ENCODE measurements at places on chromosomes 7 and 10.

- DNase-seq = no peak
Observed at GRCh38 chr7:158061884-158062656, 525.6 kb downstream of the PTPRN2 start.

- DNase-seq = no peak
Observed at GRCh38 chr10:133173860-133174640, 14.0 kb downstream of the KNDC1 start.

GRCh38 chr7:27176962-27177794 lies 3.1 kb upstream of the HOXA10 start:
- DNase-seq = no peak

DNA sequence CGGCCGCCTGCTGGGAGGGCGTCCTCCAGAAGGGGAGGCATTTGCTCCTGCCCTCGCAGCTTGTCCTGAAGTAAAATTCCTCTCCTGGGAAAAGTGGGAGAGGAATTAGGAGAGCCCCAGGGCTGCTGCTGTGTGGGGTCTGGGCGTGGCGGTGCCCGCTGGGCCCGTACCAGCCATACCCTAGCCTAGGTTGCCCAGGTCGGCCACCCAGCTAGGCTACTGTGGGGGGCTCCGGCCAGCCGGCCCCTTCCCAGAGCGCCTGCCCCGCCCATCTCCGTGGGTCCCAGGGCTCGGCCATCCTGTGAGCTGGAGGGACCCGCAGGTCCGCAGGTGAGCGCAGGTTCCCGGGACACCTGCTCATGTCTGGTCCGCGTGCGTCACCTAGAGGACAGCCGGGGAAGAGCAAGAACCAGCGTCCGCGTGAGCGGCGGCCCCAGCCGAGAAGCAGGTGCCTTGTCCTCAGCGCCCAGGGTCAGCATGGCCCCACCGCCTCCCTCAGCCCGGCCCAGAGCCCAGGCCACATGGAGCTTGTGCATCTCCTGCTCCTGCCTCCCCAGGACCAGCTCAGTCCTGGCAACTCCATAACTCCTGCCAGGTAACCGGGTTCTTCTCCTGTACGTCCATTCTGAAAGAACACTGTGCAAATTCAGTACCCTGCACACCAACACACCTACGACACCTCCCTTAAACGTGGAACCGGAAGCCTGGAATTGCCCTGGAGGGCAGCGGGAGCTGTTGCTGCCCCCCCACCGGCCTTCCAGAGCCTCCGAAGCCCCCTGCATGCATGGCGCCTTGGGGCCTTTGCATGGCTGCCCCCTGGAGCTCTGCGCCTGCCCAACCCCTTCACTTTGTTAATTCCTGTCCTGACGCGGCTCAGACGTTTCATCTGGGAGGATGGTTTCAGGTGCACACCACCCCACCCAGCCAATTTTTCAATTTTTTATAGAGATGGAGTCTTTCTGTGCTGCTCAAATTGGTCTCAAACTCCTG lies 22.8 kb upstream of the FOXL3 start:
- peak; percentile 93 for DNase-seq

- DNase-seq = peak; percentile 54
Observed at GRCh38 chr7:30594048-30594539, 584 bp upstream of the GARS1 start.

DNA sequence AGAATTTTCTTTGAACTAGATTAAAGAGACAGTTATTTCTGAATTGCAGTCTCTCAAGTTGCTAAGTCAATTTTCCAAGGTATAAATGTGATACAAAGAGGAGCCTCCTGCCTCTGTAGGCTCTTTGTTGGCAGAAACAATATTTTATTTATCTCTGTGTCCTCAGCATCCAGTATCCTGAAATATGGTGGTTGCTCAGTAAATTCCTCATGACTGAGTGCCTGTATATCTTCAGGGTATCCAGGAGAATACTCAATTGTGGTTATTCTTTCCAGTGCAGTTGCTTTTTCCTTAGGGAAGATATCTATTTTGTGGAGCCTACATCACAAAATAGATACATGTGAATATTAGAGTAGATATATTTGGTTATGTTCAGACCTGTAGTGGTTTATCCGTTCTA lies 144.8 kb upstream of the FERD3L start:
- no peak for DNase-seq

DNA sequence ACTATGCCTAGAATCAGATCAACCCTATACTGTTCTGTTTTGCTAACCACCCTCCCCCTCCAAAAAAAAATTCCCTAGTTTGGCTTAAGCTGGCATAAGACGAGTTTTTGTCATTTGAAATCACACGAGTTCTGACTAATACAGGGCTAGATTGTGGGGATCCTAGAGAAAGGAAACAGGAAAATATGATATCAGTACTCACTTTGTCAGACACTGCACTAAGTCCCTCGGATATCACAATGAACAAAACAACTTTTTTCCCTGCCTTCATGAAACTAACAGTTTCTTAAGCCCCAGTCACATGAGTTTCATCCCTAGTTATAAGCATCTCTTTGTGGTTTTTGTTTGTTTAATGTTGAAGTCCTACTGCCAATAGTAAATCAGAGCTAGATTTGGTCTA lies 118.5 kb downstream of the ITGB8 start:
- no peak for DNase-seq

- no peak for DNase-seq
Observed at GRCh38 chr10:78448470-78448869, 414.8 kb downstream of the RPS24 start.

GRCh38 chr10:89602919-89603318 lies 42.1 kb downstream of the PANK1 start:
- DNase-seq = no peak

DNA sequence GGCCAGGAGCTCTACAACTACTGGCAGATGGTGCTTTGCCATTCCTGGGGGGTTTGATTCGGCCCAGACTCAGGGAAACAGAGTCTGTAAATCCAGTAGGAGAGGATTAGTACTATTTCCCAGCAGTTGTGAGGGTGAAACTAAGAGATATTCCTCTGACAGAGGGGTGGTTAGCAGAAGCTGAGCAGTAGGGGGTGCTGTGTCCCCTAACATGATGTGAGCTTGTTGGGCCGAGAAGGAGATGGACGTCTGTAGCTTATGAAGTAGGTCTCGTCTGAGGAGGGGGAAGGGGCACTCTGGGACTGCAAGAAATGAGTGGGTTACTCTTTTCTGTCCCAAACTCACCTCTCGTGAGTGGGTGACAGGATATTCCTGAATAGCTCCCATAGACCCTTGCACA lies 179.2 kb upstream of the MBL2 start:
- peak; percentile 40 for DNase-seq

DNA sequence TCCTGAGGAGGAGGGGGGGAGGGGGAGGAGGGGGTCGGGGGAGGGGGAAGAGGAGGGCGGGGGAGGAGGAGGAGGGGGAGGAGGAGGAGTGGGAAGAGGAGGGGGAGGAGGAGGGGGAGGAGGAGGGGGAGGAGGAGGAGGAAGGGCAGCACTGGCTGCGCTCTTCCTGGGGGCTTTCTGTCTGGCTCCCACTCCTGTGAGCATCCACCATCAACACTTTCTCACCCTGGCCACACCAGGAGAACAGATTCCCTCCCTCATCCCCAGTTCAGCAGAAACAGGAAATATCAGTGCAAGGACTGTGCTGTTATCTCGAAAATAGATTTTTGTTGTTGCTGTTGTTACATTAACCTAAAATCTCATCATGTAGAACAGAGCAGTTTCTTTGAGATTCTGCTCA lies 530.5 kb downstream of the ACTR3B start:
- no peak for DNase-seq

DNA sequence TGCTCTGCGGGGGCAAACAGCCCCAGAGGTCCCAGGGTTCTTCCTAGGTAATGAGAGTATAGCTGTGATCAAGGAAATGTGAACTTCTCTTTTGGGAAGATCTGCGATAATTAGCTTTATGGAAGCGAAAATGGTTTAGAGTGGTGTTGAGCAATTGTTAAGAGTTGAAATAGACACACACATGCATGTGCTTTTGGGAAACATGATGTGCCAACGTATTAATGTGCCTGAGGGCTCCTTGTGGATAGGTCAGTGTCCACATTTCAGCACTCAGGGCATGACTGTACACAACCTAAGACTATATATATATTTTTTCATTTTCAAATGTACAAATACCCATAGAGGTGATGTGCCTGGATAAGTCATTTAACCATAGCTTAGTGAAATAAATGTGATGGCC lies 67.0 kb downstream of the GSDME start:
- DNase-seq = no peak

- DNase-seq = no peak
Observed at GRCh38 chr7:23285657-23286646, 13.2 kb upstream of the MALSU1 start.

GRCh38 chr7:44988701-44989100 lies 9.9 kb upstream of the MYO1G start:
- DNase-seq = no peak

DNA sequence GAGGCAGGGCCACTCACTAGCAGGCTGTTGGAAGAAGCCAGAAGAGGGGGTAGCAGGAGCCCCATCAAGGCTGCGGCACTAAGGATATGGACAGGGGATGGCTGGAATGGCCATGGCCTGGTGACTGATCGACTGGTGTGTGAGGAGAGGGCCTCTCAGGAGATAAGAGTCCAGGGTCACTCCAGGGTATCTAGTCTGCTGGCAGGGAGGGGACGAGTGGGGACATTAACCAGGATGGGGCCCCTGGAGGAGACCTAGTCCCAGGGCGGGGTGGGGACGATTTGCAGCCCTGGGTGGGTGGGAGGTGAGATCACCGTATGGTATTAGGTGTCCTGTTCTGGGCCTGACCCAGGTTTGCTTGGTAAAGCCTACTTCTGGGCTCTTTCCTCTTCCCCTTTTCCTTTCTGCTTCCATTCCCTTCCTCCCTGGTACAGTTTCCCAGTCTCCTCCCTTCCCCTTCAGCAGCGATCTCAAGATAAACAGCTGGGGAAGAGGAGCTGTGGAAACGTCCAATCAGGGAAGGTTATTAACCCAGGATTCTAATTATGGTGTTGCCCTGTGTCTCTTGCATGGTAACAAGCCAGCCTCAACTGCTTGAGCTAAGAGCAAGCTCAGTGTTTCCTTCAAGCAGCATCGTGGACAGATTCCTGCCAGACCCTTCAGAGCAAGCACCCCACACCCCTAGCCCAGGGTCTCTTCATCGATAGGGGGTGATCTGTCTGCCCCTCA lies 233.2 kb downstream of the RPS24 start:
- DNase-seq = peak; percentile 10

- DNase-seq = no peak
Observed at GRCh38 chr7:84422790-84423189, 228.2 kb upstream of the SEMA3A start.
